Dermis lymphatic vessel endothelial cell (primary cell): ENCODE measurements at places on chromosomes 6 and 20. TPM values are rescaled to one million over a fixed set of nuclear protein-coding genes. Genes with fewer than 3 reads are reported as not detected.

Gene BLOC1S5
- 14.8 and 18.4 TPM in 2 replicates for total RNA-seq

Gene BMP5
- total RNA-seq = not detected in 2 replicates

Gene CLPSL1
- not detected in 2 replicates for total RNA-seq

Gene CST9L
- not detected in 2 replicates for total RNA-seq

Gene ZSCAN12
- total RNA-seq = 3.7 and 5.1 TPM in 2 replicates

Gene SMIM8
- total RNA-seq = 2.5 and 4.4 TPM in 2 replicates

Gene PRR18
- total RNA-seq = not detected in 2 replicates

Gene RIPOR3
- total RNA-seq = not detected in 2 replicates

Gene ASIP
- total RNA-seq = not detected in 2 replicates

Gene RNF144B
- total RNA-seq = 6.0 and 7.7 TPM in 2 replicates

Gene DLK2
- 0.33 and 0.60 TPM in 2 replicates for total RNA-seq

Gene CRIP3
- not detected in 2 replicates for total RNA-seq

Gene BEND3
- 1.8 and 3.1 TPM in 2 replicates for total RNA-seq

Gene TNXB
- total RNA-seq = 10.1 and 17.2 TPM in 2 replicates

Gene SSTR4
- not detected in 2 replicates for total RNA-seq

Gene ZNF311
- under 0.01 and 0.17 TPM in 2 replicates for total RNA-seq

Gene DEFB132
- total RNA-seq = not detected in 2 replicates

Gene GJA1
- 1,585 and 1,689 TPM in 2 replicates for total RNA-seq

Gene GSTA1
- total RNA-seq = not detected in 2 replicates

Gene TRERF1
- total RNA-seq = under 0.01 TPM in 2 replicates

Gene CST5
- not detected in 2 replicates for total RNA-seq

Gene THBS2
- total RNA-seq = 0.26 and 2.3 TPM in 2 replicates

Gene SLC26A8
- total RNA-seq = not detected in 2 replicates

Gene SAMD3
- not detected in 2 replicates for total RNA-seq

Gene RIMS1
- 29.5 and 34.7 TPM in 2 replicates for total RNA-seq
